ENCODE measurements at places on chromosomes 6 and 20.

- no peak for DNase-seq
These were observed 12.6 kb downstream of the HCK start for GRCh38 chr20:32064667-32065066.

DNA sequence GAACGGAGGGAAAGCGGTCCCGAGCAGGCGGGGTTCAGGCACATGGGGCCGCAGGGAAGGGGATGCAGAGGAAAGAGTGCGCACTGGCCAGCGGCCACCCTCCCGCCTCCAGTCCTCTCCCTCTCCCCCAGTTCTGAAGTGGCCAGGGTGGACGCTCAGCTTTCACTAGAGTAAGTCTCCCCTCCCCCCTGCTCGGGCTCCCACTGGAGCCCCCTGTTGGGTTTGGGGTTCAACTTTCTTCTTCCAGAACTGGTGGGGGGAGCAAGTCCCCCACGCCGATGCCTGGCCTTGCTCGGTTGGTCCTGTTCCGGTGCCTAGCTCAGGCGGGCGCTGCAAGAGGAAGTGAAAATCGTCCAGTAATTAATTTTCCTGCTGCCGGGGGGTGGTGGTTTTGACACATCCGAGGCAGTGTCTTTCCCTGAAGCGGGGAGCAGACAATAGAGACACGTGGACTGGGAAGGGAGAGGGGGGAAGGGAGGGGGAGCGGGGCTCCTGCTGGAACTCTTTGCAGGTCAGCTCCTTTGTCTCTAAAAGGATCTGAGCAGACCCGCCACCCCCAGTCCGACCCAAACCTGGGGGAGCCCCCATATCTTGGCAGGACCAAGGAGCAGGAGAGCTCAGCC, 824 bp upstream of the SCRT2 start:
- DNase-seq = no peak

- DNase-seq = no peak
These were observed 40.2 kb upstream of the MRGBP start for GRCh38 chr20:62755817-62756724.

- no peak for DNase-seq
These were observed 8.4 kb downstream of the RBBP8NL start for GRCh38 chr20:62418709-62419487.

DNA sequence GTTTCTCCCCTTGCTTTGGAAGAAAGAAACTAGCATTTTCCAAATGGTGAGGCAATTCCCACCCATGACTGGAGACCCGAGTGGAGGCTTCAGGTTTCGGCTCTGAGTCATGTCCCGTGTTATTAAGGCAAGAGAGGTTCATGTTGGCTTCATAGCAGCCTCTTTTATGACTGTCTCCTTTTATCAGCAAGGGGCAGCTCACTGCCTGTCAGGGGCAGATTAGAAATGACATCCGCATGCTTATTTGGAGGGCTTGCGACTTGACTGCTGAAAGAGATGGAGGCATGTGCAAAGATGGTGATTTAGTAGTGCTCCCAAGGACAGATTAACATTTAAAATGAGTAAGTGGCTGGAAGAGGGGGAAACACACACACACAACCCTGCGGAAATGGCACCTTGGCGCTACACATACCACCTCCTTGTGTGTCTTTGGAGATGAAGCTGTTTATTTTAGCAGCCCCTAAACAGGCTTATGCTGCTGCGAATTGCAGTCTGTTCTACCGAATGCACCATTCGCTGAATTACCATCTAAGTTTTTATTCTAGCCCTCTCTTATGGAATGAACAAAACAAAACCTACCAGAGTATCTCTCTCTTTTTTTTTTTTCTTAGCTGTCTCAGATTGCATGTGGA, 52.1 kb upstream of the VSTM2L start:
- no peak for DNase-seq

GRCh38 chr6:129860908-129861665, at the start of gene TMEM244:
TSS of gene TMEM244 (minus strand) at chr6:129861315. CDS start at chr6:129861188, 127 bp downstream.
- no peak for DNase-seq

DNA sequence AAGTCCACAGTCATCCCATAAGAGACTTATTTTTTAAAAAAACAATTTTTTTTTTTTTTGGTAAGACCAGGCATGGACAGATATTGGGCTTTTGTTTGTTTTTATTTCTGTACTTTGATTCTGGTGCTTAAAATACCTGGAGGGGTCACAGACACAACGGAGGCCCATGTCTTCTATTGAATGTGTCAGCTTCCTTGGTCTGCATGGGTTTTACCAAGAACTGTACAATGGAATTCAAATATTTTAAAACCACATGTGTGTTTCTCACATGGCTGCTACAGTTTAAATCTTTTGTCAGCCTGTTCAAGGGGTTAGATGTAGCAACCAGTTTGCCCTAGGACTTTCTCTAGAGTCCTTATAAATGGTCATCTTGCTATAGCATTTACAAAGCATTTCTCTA, 139.8 kb downstream of the SOX4 start:
- DNase-seq = no peak

GRCh38 chr20:46060301-46060881, 29.4 kb downstream of the NCOA5 start:
- DNase-seq = no peak

GRCh38 chr6:30913721-30914075, 340 bp upstream of the VARS2 start:
- no peak for DNase-seq

GRCh38 chr6:115514656-115515055, 546.0 kb downstream of the FRK start:
- DNase-seq = no peak

GRCh38 chr6:46954837-46955451, 33.2 kb upstream of the ADGRF5 start:
- no peak for DNase-seq

Data from brain pericyte (primary cell).